ENCODE measurements at places on chromosomes 11 and 22. TPM values are rescaled to one million over a fixed set of nuclear protein-coding genes. Genes with fewer than 3 reads are reported as not detected.

PICK1 gene
- 19.4 TPM for total RNA-seq

SHANK2 gene
- 0.44 TPM for total RNA-seq

TSSK2 gene
- total RNA-seq, result not detected

TRIM5 gene
- total RNA-seq, result 14.2 TPM

GUCY1A2 gene
- 7.1 TPM for total RNA-seq

FOLR2 gene
- total RNA-seq, result 57.0 TPM

CCDC188 gene
- total RNA-seq, result 0.44 TPM

FXYD2 gene
- total RNA-seq, result 1.6 TPM

ANKRD13D gene
- 22.6 TPM for total RNA-seq

TMPRSS13 gene
- 0.16 TPM for total RNA-seq

LRRC10B gene
- 0.74 TPM for total RNA-seq

AQP11 gene
- total RNA-seq, result 0.94 TPM

KIRREL3 gene
- total RNA-seq, result 2.1 TPM

BIRC3 gene
- total RNA-seq, result 8.4 TPM

MMP26 gene
- not detected for total RNA-seq

PATE2 gene
- not detected for total RNA-seq

PSMD13 gene
- total RNA-seq, result 87.3 TPM

PCF11 gene
- 36.1 TPM for total RNA-seq

RTN3 gene
- 71.9 TPM for total RNA-seq

ARFIP2 gene
- total RNA-seq, result 18.6 TPM

E2F8 gene
- 4.2 TPM for total RNA-seq

OR52E8 gene
- not detected for total RNA-seq

THAP7 gene
- total RNA-seq, result 22.1 TPM

C11orf54 gene
- total RNA-seq, result 28.4 TPM

Data from left cardiac atrium (tissue), 4 donors.